Heart right ventricle (tissue), 16 donors: ENCODE measurements at places on chromosomes 5 and 9. TPM values are rescaled to one million over a fixed set of nuclear protein-coding genes. Genes with fewer than 3 reads are reported as not detected.

GRCh38 chr5:135309391-135310327 is 89.4 kb downstream of the MACROH2A1 start:
- no peak for DNase-seq

- no peak for DNase-seq
Measured at GRCh38 chr5:66757219-66757833, 161.1 kb downstream of the MAST4 start.

DNA sequence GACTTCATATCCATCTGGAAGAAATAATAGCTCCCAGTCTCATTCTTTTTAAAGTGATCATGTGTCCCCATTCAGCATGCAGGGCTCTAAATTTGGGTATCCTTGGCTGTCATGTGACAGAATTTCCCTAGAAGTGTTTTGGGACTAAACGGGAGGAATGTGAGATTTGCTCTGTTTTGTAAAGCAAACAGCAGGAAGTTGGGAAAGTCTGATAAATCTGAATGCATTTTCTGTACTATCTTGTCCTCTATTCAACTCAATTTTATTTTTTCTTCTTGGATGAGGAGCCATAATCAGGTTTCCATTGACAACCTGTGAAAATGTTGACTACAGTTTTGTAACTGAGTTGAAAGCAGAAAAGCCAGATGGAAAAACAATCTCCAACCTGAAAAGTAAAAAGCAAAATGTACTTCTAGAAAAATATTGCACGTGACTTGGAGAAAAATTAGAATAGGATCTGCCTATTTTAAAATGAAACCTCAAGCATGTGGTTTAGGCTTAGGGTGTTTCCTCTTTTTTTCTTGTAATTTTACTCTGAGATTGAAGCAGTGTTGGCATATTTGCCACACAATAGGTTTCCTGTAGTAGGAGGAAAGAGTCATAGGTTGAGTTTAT is 76.2 kb upstream of the IL6ST start:
- no peak for DNase-seq

The SPATA31C1 gene
- not detected for total RNA-seq

The PIK3R1 gene
- 226 TPM for total RNA-seq

The C5orf52 gene
- total RNA-seq, result not detected

- DNase-seq, result no peak
Measured at GRCh38 chr9:120366644-120367019, 213.3 kb downstream of the CDK5RAP2 start.

DNA sequence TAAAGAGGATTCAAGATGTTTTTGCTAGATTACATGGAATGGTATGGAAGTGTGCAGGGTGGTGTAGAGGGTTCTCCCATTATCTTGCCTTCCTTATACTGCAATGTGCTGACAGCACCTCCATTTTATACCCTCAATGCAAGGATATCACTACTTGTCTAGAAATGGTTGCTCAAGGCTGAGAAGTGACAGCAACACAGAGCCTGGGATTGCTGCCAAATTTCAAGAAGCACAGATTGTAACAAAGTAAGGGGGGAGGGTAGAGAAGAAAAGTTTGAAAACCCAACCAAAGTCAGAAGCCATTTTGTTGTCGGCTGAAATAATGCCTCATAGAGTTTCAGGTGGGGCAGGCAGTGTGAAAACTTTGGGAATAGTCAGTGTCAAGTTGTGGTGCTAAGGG is 29.8 kb downstream of the PCDHAC2 start:
- DNase-seq, result no peak

The CDHR2 gene
- total RNA-seq, result 0.22 TPM

The OCLN gene
- 0.98 TPM for total RNA-seq

DNA sequence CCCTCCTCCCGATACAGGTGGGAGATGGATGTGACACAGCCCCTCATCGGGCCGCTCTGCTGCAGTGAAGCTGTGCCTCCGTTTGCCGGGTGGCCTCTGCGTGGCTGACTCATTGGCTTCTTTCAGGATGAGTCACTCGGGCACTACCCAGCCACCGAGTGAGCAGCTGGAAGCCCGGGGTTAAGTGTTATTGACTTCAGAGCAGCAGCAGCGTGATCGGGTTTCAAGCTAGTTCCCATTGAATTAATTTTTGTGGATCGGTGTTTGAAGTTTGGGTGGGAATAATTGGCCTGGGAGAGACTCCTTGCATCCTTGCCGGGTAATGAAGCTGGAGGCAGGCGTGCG is 266.4 kb upstream of the IRX4 start:
- DNase-seq, result no peak

The BTNL3 gene
- total RNA-seq, result not detected
